ENCODE measurements at places on chromosomes 12 and 14.

DNA sequence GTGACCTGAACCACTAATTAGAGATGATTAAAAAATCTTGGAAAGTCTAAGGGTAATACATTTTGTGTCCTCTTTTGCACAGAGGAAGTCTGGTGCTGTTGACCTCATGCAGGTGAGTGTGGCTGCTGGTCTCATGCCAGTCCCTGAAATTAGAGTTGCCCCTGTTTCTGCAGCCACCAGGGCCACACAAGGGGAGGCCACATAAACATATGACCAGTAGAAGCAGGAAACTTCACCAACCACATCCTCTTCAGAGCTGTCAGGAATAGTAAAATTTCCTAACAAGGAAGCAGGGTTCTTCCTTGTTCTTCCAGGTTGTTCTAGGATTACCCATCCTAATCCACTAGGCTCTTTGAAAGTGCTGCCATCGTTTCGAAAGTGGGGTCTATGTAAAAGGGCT, 28.3 kb downstream of the PSMA6 start:
- DNase-seq, result no peak

DNA sequence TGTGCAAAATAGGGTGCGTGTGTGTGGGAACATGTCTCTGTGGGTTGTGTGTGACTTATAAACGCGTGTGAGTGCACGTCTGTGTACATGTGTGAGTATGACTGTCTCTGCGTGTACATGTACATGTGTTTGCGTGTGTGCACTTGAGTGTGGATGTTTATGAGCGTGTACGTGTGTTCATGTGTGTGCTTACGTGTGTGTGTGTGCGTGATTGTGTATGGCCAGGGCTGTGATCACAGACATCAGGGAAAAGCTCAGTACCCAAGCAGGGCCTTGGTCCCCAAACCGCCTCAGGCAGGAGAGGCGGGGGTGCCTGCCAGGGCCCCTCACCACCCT, 326.3 kb upstream of the DIO3 start:
- DNase-seq, result no peak

DNA sequence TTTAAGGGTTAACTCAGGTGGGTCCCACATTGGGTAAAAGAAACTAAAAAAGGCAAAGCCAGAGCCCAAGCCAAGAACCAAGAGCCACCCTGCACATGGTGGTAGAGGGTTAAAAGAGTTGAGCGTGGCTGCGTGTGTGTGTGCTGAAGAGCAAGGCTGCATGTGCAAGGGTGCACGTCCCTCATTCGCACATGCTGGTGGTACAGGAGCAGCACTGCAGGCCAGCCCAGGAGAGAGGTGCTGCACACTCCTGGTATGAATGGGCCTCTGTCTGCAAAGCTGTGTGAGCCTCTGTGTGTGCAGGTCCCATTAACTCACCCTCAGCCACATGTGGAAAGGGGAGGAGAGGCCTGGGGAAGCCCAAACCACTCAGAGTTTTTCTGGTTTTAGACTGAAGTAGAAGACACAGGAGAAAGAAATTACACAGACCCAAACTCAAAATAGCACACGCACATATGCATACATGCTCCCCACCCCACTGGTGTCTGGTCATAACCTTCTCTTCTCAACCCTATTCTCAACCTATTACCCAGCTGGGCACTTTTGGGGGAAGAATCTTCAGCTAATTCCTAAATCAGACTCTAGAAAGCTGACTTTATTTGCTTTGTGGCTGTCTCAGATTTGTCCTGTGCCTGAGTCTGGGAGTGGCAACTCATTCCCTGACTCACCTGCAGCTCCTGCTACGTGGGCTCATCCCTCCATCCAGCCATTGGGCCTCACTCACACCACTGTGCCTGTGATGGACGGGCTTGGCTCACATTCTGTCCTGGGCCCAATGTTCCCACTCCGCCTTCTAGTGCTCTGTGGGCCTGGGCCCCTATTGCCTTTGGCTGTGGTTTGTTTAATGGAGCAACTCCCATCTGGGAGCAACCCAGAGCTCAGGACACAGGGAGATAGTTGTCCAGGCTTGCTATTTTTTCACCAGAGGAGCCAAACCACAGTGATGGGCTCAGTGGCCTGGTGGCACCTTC, 30.8 kb upstream of the COL2A1 start:
- DNase-seq, result no peak

- no peak for DNase-seq
These were observed 126.8 kb upstream of the CPSF6 start for GRCh38 chr12:69112616-69113015.

GRCh38 chr14:22753586-22753985, 12.9 kb upstream of the OXA1L start:
- DNase-seq, result no peak

DNA sequence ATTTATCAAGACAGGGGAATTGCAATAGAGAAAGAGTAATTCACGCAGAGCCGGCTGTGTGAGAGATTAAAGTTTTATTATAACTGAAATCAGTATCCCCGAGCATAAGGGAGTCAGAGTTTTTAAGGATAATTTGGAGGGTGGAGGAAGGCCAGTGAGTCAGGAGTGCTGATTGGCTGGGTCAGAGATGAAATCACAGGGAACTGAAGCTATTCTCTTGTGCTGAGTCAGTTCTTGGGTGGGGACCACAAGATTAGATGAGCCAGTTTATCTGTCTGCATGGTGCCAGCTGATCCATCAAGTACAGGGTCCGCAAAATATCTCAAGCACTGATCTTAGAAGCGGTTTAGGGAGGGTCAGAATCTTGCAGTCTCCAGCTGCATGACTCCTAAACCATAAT, 96.6 kb downstream of the CCDC60 start:
- no peak for DNase-seq

DNA sequence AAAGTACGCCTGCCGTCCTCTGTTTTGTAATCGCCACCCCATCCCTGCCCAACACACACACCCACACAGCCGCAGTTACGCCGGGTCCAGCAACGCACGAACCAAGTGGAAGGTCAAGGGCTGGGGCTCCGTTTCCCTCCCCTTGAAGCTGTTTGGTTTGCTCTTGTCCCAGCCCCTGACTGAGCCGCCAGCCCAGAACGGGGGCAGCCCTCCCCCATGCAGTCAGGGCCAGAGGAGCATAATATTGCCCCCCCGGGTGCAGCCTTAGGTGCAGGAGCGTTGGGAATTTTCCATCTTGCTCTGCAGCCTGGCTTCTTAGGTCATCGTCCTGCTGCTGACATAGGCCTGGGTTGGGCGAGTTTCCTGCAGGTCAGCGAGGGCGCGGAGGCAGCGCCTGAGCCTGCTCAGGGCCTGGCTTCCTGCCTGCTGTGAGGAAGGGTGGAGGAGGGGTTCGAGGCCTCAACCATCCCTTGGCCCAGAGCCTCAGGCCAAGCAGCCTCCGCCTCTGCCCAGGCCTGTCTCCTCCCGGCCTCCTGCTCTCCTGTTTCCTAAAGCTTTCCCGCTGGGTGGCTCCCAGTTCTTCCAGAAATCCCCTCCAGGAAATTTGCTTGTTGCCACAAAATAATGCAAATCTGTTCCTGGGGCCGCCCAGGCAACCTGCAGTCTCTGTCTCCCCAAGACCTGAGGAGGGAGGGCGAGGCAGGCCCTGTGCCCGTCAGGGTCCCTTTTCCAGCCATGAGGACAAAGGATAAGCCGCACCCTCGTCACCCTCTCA, 44.5 kb downstream of the PSMA6 start:
- no peak for DNase-seq

DNA sequence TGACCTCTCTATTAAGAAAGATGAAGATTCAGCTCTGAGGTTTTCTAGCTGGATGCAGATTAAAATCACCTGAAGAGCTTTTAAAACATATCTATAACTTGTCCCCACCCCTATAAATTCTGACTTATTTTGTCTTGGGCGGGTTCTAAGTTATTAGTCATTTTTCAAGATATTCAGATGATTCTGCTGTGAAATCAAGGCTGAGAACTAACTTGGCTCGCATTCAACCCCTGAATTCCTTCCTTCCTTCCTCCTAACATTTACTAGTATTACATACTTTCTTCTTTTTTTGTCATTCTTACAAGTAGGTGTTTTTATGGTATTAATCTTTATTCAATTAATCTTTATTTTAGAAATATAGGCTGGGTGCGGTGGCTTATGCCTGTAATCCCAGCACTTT, 55.4 kb downstream of the SSPN start:
- DNase-seq, result no peak

DNA sequence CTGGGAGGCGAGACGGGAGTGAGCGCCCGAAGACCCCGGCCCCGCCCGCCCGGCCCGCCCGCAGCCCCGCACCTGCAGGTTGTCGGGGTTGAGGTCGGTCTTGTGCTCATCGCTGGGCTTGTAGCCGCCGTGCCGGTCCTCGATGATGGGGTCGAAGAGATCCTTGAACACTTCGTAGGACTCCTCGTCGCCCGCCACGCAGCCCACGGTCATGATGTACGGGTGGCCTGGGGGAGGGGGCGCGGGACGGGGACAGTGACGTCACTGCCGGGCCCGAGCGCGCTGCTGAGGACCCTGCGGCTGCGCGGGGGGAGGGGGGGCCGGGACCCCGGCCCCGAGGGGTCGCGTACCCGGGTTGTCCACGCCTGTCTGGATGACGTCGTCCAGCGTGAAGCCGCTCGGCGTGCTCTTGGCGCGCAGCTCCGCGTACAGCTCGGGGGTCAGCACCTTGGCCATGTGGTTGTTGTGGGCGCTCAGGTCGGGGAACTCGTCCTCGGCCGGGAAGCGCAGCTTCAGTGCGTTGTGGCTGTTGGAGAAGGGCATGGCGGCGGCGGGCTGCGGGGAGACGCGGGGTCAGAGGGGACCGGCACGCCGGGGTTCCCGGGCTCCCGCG, 573 bp downstream of the CKB start:
- DNase-seq, result no peak

DNA sequence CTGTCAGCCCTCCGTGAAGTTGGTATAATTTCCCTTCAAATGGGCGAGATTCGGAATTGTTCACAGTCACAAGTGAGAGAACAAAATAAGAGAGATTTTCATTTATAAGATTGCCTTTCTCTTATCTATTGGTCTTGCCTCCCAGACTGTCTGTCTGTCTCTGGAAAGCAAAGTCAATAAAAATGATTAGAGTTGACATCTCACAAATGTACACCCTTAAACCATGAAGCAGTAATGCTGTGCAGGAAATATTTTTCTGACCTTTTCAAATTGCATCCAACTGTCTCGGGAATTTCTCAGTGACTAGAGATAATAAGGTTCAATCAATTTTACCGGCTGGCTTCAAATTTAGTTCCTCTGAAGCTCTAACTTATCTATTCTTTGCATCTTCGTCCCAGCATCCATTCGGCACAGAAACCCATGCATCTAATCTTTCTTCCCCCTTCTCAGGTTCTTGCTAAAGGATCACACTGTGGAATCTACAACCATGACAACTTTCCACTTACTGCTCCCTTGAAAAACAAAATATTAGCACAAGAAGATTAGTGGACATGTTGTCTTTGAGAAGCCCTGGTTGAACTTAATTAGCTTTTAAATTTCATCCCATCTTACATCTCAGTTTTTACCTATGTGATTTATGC, 93.1 kb downstream of the RMST start:
- DNase-seq, result no peak

- DNase-seq, result no peak
These were observed 23.7 kb downstream of the NCOR2 start for GRCh38 chr12:124543590-124544310.

DNA sequence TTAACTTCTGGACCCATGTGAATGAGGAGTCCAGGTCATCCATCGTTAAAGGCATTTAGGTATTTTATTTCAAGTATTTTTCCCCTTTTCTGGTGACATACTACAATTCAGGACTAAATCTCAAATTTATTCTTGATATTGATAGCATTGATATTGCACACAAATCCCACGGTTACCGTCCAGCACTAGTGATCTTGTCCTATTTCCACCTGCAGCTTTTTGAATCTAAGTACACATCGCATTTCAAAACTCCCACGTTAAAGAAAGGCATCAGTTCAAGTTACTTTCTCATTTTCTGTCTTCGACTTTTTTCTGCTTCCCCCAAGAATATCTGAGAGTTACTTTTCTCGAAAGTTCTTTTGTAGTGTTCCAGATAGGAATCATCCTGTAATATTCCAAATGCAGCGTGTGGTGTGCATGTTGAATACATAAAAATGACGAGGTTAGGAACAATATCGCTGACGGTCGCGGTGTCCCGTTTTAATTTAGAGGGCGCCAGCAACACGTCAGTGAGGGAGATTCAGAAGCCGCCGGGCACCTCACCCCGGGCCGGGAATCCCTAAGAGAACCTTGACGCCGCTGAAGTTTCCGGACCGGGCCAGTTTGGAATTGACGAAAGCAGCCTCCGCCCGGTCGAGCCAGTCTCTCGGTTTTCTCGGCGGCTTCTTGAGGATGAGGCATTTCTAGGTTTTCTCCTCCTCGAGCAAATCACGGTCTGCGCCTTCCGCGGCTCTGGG, 569 bp upstream of the RGS6 start:
- no peak for DNase-seq

DNA sequence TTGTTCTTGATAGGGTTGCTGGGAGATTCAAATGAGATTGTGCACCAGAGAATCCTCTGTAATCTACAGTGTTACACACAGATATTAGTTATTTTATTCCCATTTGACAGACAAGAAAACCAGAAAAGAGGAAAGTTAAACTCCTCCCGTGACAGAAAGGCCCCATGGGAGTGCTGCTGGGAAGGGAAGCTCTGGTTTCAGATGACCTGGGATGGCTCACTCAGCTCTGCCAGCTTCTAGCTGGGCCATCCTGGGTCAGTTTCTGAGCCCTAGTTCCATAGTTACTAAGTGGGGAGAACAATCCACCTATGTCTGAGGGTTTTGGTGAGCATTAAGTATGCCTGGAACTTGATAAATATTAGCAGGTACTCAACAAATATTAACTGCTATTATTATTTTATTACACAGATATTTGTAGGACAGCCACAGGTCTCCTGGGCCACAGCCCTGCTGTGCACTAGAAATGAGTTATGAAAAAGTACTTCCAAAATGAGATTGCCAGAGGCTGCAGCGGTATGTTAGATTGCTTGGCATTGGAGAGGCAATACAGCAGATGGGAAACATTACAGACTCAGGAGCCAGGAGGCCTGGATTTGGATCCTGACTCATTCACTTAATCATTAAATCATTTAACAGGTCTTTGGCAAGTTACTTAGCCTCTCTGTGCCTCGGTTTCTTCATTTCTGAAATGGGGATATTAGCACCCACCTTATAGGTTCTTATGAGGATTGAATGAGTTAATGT, 47.1 kb upstream of the STON2 start:
- DNase-seq, result no peak

GRCh38 chr12:90546511-90546910, 408.5 kb downstream of the CCER1 start:
- no peak for DNase-seq

GRCh38 chr12:107263980-107264379, 170.6 kb upstream of the CRY1 start:
- DNase-seq, result no peak

- no peak for DNase-seq
These were observed 63.2 kb upstream of the INSM2 start for GRCh38 chr14:35470755-35471154.

DNA sequence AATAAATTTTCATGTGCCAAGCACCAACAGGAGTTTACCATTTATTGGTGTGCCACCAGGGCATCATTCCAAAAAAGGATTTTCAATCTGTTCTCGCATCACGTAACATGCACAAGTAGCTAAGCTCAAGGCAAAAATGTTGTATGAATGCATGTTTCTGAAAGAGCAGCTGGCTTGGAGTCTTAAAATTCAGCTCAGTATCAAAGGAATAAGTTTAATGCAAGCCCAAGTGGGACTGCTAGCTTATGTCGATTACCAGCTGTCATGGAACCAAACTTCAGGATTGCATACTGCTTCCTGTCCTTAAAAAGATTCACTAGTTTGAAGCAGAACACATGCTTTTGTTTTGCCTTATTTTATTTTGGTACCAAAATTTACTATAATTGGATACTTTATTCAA, 437.0 kb downstream of the FSCB start:
- DNase-seq, result no peak
